C1 segment of cervical spinal cord (tissue), 14 donors: ENCODE measurements at places on chromosomes 6 and 20.

DNA sequence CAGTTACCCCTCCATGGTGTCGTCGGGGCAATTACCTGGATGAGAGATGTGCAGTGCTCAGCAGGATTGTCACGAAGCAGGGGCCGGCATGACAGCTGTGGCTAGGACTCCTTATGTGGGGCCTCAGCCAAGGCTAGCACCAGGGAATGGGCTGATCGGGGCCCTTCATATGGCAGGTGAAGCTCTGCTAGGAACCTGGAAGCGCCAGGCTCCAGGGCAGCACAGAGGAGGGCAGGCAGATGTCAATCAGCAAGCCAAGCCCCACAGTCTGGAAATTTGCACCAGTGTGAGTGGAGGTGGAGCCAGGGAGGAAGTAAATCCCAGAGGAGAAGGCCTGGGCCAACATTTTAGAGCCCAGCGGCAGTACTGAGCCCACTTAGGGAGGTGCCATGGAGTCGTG is 21.2 kb downstream of the SYNDIG1 start:
- DNase-seq = no peak

DNA sequence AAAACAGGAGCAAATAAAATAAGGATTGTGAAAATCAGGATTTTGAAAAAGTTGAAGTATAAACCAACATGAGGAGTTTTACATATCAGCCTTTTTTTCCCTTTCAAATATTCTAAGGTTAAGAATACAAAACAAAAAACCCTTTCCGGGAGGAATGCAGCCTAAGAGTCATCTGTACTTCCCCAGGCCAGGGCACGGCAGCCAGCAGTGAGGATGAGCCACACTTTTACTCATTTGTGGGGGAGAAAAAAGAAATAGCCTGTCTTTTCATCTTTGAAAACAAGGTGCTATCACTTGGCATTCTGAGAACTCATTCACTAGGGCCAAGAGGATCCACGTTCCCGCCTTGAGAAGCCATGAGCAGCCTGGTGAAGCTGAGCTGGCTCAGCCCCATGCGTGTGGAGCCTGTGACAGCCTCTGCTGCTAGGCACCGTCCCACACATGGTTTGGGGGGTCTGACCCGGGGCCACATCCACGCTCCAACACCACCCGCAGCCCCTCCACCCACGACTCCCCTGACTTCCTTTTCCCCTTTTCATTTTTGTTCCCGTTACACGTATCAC is 11.2 kb downstream of the SLC22A1 start:
- no peak for DNase-seq

DNA sequence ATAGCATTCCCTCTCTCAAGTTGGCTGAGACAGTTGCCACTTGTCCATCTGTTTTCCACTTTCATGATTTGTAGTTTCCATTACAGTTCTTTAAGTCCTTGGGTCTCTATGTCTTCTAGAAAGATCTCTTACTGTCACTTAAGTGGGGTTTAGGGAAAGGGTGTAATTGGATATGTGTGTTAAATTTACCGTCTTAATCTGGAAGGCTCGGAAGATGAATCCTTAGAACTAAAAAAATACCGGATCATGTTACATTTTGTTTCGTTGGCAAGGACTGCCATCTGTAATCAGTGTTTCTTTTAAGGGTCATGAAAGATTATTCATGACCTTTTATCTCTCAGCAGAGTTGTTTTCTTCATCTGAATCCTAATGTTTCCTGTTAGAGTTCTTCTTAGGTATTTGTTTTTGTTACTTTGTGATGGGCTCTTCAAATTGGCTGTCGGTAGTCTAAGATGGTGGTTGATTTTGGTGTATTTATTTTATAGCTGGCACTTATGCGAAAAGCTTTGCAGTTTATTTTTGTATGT is 21.8 kb upstream of the BTBD3 start:
- no peak for DNase-seq

DNA sequence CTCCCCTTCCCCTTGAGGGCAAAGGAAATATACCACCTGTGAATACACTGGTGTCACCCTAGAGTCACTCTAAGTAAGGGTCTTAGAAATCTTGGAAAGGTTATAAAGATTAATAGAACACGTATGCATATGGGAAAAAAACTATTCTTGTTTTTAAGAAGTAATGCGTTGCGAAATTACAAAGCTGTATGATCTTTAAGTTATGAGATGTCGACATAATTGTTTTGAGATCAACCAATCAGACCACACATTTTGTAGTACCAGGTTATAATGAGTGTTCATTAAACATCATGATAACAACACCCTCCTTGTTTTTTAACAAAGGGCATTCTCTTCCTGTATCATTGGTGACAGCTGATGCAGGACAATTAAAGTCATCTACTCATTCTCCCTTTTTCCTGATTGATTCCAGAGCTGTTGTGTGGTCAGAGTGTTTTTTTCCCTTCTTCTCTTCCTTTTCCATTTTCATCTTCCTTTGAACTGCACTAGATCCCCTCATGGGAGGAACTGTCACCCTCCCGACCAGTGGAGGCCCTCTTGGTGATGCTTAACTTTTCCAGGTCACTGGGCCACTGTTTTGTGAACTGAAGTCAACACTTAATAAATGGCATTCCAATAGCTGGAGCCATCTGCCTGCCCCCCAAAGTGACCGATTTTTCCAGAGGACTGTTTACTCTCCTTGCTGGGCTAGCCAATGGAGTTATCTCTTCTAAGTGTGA is 37.0 kb downstream of the PRDM1 start:
- no peak for DNase-seq

- DNase-seq = no peak
These were observed 1.0 kb upstream of the YTHDF1 start for GRCh38 chr20:63216849-63217471.

GRCh38 chr20:49781676-49782075 is 31.0 kb upstream of the SLC9A8 start:
- DNase-seq = no peak

GRCh38 chr6:37029249-37029971 is 24.0 kb downstream of the FGD2 start:
- peak; percentile 24 for DNase-seq

GRCh38 chr6:137970368-137970767 is 103.3 kb downstream of the TNFAIP3 start:
- no peak for DNase-seq

DNA sequence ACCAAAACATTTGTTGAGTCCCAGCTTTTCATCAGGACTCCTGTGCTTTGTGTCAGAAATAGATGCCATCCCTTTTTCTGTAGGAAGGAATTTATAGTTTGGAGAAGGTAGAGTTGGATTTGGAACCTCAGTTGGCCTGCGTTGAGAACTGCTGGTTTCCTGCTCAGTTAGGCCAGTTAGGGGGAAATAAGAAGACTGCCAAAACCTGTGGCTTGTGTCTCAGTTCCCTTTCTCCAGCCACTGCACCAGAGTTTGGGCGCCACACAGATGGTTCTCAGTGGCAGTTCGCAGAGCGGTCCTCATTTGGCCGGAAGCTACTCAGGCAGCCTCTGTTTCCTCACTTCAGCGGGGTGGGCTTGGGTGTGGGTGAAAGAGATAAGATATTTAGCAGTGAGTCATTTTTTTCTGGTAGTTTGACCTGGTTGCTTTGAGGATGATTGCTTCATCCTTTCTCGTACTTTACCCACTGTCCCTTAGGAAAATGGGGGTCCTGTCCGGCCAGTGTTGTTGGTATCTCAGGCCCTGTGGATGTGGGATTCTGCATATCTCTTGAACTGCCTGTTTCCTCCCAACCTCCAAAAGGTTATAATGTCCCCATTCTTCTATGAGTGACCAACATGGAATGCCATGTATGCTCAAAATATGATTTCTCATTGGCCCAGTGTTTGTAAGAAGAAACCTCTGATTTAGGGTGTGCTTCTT is 53.7 kb downstream of the JARID2 start:
- DNase-seq = peak; percentile 35

GRCh38 chr20:52936351-52937340 is 35.5 kb upstream of the TSHZ2 start:
- DNase-seq = no peak

DNA sequence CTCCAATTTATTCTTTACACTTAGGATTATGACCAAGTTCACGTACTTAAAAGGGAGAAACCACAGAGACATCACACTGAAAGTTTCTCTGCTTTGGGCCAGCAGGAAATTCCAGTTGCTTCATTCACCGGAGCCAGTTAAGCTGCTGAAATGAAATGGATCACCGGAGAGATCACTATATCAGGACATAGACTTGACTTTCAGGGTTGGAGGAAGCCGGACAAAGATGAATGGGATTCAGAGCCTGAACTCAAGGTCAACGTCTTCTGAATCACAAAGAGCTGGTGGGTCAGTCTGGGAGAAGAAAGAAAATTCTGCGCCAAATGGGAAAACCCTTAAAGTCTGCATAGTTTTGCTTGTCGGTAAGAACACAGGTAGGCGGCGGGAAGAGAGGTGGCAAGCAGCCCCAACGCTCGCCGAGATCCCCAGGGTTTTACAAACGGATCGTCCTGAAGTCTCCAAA is 81.9 kb upstream of the CCDC28A start:
- DNase-seq = no peak

DNA sequence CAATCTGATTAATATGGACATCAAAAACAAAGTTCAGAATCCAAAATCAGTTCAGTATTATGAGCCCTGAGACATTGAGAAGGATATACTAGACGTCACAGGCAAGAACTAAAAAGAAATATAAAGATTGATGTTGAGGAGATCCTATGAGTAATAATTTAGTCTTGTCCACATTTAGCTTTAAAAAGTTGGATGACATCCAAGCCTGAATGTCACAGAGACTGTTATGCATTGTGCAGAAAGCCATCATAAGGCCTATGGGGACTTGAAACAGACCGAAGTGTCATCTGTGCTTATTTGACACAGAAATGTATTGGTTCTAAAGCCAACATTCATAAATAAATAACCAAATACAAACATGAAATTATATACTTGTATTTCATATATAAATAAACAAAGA is 581.8 kb upstream of the MMS22L start:
- DNase-seq = no peak

GRCh38 chr6:2124260-2124709 is 121.1 kb downstream of the GMDS start:
- no peak for DNase-seq
